ENCODE measurements at places on chromosomes 3 and 15.

- no peak for DNase-seq
Measured at GRCh38 chr15:62428259-62428658, 263.2 kb upstream of the C2CD4B start.

DNA sequence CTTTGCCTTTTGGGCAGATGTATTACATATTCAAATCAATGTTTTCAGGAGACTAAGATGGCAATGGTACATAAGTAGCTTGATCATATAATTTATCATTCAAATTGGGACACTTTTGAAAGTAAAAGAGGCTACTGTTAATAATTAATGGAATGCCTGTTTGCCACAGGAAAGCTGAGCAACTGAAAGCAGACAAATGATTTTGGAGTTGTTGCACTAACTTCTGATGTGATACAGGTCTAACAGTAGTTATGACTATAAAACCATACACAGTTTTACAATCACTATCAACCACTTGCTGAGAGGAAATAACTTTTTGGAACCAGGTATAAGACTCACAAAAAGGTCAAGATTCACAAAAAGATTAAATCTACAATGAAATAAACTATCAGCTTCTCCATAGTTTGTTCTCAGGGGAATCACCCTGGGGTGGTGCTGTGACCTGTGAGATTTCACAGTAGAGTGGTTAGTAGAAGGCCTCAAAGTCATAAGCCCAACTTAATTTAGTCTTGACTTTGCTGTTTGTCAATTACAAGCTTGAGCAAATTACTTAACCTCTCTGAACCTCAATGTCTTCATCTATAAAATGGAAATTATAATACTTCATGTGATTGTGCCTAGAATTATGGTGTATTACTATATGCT lies 42.7 kb downstream of the HHLA2 start:
- no peak for DNase-seq

GRCh38 chr3:8529181-8529637 lies 27.6 kb downstream of the LMCD1 start:
- no peak for DNase-seq

GRCh38 chr3:195156286-195156890 lies 114.6 kb downstream of the XXYLT1 start:
- DNase-seq = no peak

- DNase-seq = no peak
Measured at GRCh38 chr3:136249593-136249992, 547 bp upstream of the PCCB start.

DNA sequence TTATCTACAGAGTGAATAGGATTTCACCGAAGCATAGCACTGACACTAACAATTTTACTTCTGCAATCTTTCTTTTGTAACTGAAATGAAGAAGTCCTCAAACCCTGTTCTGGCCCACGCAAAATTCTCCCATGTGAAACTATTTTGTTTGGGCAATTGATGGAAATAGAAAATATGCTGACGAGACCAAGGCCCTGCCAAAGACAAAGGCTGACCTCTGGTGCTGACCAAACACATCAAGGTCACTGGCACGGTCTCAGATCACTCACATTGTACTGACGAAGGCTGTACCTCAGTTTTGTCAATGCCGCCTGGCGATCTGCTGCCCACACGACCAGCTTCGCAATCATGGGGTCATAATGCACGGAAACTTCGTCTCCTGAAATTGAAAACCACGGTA lies 58.4 kb upstream of the DCUN1D1 start:
- DNase-seq = no peak

DNA sequence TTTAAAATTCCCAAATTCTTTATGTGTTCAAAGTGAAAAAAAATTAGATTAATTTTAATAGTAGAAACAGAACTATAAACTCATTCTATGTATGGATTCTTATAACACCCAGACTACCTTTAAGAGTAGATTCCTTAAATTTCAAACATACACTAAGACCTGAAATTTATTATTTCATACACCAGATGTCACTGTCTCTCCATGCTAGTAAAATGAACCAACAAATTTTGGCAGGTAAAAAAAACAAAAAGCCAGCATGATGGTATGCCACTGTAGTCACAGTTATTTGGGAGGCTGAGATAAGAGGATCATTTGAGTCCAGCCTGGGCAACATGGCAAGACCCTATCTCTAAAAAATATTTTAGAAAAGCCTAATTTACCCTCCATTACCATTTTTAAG lies 461.3 kb upstream of the NAALADL2 start:
- no peak for DNase-seq

DNA sequence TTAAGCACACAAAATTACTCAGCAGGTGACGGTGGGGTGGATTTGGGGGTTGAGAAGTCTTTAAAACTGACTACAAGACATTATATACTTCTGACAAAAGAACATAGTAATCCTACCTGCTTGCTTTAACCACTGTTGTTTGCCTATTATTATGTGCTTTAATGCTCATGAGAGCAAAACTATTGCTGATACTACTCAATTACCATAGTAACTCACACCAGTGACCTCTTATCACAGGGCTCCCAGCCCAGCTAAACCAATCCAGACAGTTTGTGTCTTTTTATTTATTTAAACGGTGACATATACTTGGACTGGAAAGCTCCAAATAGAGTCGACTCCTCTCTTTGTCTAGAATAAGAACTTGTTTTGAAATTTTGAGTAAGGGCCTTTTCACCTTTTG lies 42.8 kb upstream of the FEZF2 start:
- DNase-seq = no peak

- peak; percentile 25 for DNase-seq
Measured at GRCh38 chr3:23161896-23162570, 41.1 kb upstream of the UBE2E2 start.

DNA sequence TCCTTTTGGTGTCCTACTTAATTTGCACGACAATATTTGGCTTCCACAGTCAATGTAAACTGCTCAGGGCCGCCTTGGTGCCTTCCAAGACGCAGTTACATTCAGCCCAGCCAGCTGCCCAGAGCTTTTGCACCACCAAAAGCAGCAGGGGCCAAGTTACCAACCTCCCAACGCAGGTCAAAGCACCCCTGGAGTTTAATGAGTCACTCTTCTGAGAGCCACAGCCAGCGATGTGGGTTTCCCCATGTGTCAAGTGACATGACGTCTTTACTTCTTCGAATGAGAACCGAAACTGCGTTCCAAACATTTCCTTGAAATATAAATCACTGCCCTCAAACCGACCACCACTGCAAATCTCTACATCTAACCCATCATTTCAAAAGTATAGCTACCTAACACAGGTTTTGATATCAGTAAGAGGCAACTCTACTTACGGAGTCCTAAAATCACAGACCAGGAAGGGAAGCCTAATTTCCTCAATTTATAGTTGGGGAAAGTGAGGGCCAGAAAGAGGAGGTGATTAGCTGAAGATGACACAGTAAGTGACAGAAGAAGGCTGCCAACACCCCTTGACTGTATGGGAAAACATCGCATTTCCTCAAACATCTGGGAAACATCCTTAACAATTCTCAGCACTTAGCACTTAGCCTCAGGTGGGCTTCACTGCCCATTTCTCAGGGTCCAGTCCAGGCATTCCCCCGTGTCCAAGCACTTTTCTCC lies 24.5 kb downstream of the MB21D2 start:
- peak; percentile 72 for DNase-seq

DNA sequence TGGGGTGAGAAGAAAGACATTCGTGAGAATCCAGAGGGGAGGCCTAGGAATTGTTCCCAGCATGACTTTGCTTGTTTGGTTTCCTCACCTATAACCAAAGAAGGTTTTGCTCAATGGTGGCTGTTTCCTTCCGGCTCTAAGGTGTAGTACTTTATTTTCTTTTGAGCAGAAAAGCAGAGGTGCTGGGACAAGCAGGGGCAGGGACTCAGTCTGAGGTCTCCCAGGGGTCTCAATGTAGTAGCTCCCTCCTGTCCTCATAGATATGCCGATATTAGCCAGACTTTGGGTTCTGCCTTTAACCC lies 41.6 kb downstream of the ZBTB38 start:
- DNase-seq = no peak

DNA sequence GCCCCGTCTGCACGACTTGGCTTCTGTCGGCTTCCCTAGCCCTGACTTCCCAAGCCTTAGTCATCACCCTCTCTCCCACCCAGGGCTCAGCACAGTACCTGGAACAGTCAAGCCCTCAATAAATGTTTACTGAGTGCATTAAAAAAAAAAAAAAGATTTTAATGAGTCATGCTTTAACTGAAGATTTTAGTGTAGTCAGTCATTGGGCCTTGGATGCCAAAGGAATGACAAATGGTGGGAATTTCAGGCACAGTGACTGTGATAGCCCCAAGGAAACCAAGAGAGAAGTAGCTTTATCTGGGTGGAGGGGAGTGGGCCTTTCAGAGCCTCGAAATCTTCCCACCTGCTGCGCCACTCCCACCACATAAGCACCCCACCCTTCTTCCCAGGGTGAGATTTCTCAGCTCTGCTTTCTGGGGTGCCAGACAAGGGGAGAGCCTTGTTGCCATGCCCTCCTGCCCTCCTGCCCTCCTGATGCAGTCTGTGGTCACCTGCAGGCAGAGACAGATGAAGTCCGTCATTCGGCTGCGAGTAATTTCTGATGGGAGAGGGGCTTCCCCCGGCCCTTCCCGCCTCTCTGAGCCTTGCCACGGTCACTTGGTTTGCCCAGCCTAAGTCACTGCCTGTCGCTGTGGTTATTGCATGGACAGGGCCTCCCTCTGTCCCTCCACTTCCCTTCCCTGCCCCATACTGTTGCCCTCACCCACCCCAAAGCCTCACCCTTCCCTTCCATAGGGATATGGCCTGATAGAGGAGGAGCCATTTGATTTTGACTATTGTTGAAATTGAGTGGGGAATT lies 41.8 kb downstream of the SMAD3 start:
- DNase-seq = no peak

- DNase-seq = no peak
Measured at GRCh38 chr15:80780416-80781221, 1.4 kb downstream of the CEMIP start.

DNA sequence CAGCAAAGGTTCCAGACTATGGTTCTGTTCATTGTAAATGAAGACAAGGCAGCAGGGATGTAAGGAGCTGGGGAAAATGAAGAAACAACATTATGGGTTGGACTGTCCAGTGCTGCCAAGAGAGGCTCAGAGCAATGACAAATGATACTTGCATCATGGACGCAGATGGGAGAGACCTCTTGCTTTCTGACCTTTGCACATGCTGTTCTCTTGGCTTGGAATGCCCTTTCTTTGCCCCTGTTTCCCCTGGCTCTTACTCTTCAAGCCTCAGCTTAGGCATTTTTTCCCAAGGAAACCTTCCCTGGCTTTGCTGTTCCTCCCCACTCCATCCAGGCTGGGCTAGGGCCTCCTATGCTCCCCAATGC lies 59.9 kb upstream of the RAD18 start:
- DNase-seq = no peak
